ENCODE measurements at places on chromosomes 5 and 9.

DNA sequence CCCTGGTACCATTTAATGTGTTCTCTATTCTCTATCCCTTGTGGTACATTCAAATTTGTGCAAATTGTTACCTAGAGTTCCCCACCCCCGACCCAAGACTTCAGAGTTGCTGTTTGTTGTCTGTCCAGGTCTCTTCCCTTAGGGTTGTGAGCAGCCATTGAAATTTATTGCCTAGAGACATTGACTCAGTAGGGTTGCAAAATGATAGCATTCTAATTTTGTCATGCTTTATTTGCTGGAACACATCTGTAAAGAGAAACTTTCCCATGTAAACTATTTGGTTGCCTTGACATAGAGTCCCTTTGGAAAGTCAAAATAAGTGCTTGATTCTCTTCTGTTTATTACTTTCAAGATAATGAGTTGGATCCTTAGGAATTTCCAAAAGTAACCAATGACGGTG lies 91.7 kb upstream of the KLF9 start:
- no peak for DNase-seq

DNA sequence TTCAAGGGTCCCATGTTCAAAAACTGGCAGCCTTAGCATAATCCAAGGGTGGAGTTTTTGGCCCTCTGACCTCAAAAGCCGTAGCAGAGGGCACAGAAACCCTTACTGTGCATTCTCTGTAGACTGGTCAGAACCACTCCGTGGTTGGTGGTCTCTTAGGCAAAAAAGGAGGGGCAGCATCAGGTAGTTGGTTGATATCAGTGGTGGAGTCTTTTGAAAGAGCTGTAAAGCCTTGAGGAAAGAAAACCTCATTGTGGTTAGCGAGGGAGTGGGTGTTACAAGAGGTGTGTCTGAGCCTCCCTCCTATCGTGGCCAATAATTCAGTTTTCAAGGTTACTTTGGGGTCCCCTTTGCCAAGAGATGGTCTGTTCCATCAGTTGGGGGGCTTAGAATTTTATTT lies 40.9 kb downstream of the ARHGEF28 start:
- DNase-seq = no peak

GRCh38 chr9:16602494-16602893 lies 268.0 kb downstream of the BNC2 start:
- DNase-seq = no peak

- DNase-seq = no peak
These were observed 93.2 kb downstream of the PCSK1 start for GRCh38 chr5:96339862-96340261.

DNA sequence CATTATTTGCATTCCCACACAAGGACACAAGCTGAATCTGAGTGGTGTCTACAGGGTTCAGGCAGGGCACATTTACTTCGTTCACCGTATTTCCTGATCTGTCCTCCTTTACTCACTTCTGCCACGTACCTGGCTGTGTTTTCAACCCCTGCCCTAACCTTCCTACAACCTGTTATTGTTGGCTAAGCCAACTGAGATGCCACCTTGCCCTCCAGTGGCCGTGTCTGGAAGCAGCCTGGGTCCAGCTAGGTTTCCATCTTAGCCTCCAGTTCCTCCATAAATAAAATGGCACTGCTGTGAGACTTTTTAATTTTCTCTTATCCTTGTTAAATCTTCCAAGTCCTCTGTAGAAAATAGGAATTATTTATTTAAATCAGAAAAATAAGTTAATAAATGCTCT lies 64.8 kb downstream of the ATP10B start:
- no peak for DNase-seq

DNA sequence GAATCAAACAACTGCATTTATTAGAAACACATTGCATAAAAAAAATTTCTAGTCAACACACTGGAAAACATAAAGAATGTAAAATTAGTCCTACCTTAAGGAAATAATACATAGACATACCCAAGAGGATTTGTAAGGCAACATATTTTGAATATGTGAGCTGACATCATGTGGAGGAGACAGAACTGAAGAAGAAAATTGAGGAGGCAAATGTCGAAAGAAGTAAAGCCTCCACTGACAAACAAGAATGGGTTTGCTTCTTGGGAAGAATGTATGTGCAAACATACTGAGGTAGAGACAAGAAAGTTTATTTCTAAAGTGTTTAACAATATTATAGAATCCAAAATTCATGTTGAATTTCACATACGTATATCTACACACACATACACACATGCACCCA lies 363.0 kb upstream of the PDE4D start:
- DNase-seq = no peak

- DNase-seq = no peak
These were observed 19.9 kb upstream of the OTULINL start for GRCh38 chr5:14561741-14562140.

DNA sequence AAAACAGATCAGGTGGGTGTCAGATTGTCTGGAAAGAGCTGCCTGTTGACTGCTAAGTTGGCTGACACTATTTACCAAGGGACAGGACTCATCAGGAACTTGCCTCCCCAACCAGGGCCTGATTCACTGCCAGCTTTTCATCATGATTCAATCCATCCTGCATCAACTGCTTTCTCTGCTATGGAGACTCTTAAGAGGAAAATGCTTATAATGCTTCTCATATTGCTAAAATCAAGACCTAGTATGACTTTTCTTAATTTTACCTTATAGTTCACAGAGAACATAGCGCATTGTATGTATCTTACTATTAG lies 21.3 kb downstream of the HTR4 start:
- DNase-seq = no peak

GRCh38 chr5:152608458-152608857 lies 203.4 kb upstream of the NMUR2 start:
- DNase-seq = no peak

GRCh38 chr5:113917997-113918396 lies 404.5 kb downstream of the YTHDC2 start:
- DNase-seq = no peak

- no peak for DNase-seq
These were observed 99.3 kb downstream of the RGS3 start for GRCh38 chr9:113562653-113563381.

DNA sequence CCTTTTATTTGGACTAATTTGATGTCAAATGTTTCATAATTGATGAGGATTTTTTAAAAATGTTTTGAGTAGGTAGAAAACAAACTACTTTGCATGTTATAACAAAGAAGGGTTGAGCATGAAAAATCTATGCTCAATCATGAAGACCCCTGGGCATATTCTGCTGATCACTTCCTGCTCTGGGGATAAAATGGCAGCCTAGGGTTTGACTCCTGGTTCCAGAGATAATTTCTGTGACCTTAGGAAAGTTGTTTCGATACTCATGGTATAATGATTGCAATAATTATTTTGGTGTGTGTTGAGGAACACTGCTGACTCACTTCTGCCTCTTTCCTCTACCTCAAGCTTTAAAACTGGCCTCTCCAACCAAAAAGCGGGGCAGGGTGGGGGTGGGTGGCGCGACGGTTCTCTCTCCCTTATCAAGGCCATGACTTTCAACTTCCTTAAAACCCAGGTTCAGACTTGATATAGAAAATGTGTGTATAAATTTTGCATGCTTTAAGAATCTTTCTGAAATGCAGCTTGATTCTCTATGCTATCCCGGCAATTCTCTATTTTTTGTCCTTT lies 6.0 kb upstream of the PIP5K1B start:
- no peak for DNase-seq

DNA sequence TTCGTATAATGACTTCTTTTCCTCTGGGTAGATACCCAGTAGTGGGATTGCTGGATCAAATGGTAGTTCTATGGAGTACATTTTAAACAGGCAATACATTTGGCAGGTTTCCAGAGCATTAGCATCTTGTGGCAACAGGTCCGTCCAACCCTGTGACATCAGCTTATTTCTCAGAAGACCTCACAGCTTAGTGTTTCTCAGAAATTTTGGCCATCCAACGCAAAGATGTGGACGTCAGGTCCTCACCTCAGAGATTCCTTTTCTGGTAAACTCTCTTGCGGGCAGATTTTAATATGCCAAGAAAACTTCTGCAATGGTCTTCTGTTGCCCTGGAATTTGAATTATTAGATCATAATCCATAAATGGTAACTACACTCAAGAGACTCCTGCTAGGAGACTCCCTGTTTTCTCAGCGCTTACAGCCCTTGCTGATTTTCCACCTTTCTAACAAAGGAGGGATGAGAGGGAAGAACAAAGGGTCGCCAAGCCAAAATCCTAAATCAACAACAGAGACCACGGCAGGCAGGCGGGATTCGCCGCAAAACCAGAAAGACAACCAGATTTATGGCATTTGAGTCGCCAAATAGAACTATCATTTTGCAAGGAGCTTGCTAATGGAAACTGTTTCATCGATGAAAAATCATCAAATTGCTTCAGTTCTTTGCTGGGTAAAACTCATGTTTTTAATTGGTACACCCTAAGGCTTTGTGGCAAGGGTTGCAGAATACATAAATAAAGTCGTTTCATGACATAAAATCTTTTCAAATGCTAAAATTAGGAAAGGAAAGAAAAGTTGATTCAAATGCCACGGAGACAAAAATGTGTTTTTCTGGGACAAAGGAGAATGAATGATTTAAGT lies 34.1 kb upstream of the PLPP1 start:
- DNase-seq = no peak

- no peak for DNase-seq
These were observed 2.8 kb downstream of the OR1L8 start for GRCh38 chr9:122580360-122580759.

- no peak for DNase-seq
These were observed 259.0 kb downstream of the SGCD start for GRCh38 chr5:156585999-156586398.

GRCh38 chr5:66540078-66540477 lies 56.1 kb upstream of the MAST4 start:
- no peak for DNase-seq

DNA sequence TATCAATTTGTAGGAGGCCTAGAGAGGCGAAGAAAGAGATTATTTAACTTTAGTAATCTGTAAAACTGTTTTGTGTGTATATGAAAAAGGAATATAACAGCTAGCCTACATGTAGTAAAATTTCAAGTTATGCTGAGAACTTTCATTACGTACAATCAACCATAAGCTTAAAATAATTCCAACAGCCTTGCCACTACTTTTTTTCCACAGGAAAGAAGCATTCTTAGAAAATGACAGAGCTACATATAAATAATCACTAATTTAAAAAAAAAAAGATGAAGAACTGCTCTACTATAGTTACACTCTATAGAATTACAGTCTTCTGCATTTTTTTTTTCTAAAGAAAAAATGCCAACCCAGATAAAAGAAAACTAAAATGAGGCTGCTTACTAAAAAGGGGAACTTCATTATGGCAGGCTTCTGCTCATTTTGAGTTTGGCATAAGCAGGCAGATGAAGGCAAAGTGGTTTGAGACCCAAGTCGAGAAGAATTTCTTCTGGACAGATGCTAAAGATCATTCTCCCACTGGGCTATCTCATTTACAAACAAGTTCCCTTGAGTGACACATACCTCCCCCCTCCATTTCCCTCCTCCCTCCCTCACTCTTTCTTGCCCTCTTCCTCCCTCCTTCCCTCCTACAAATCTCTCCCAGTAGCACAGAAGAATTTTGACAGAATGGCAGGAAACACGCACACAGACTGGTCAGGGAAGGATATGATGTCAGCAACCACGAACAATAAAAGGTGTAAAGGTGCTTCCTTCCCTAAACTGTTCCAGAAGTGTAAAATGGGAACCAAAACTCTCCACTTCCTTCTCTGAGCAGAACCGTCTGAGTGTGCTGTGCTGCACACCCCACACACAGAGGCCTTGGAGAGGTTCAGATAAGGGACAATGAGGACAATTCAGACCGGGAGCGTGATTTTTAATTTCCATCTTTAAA lies 56.1 kb downstream of the MEF2C start:
- no peak for DNase-seq

- DNase-seq = no peak
These were observed 5.1 kb downstream of the POLR3G start for GRCh38 chr5:90479611-90480385.

GRCh38 chr9:111533099-111533790 lies 8.3 kb downstream of the ZNF483 start:
- DNase-seq = no peak

DNA sequence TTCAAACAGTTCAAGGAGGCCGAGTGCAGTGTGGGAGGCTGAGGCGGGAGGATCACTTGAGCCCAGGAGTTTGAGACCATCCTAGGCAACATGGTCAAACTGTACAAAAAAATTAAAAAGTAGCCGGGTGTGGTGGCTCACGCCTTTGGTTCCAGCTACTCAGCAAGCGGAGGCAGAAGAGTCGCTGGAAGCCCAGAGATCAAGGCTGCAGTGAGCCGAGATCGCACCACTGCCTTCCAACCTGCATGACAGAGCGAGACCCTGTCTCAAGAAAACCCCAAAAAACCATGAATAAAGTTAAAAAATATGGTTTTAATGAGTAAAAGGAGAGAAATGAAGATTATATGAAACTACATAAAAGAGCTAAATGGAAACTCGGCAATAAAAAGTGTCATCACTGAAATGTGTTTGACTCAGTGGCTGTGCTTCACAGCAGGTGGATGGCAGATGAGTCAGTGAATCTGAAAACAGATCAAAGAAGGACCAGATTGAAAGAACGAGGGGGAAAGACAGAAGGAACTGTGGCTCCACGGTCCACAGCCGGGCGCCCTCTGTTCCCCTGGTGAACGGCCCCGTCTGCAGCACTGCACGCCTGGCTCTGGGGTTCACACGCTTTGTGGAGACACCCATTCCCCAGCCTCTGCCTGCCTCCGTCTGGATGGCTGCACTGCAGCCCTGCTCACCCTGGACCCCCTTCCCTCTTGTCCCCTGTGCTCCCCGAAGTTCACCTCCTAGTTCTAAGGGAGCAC lies 25.1 kb downstream of the EXD3 start:
- no peak for DNase-seq

DNA sequence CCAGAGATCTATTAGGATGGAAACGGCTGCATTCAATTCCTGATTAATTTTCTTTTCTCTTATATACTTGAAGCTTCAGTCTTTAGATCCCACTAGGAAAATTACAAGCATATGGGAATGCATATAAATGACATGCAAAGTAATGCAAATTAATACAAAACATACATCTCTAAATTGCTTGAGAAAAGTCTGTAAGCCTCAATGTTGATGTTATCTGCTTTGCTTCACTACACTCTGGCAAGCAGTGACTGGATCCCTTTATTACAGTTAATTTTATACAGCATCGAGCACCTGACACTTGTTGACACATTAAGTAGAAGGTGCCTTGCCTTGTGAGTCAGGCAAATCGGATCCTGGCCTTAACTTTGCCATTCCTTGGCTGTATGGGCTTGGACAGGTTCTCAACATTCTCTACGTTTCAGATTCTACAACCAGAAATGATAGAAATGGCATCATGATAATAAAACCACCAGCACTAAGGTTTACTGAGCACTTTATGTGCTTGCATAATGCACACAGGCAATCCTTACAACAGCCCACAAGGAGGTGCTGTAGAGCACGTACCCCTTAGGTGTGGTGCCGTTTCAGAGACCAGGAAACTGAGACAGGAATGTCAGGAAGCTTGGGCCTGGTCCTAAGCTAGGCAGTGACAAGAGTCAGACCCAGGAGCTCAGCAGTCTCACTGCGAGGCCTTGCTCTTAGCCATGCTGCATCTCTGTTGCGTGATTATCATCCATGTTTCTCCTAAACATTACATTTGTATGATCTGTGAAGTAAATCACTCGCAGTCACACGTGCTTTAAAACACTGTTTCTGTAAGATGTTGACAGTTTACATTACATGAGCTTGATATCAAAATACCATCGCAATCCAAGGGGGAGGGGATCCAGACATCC lies 2.7 kb downstream of the GCNT4 start:
- DNase-seq = peak; percentile 58

Data from activated CD4-positive, CD25-positive, alpha-beta regulatory T cell treated with anti-CD3 and anti-CD28 coated beads, Interleukin-2, amount 50 U/mL, for 16 hours (primary cell).